ENCODE measurements at places on chromosomes 3 and 15.
A peak's percentile ranks its signal among the peaks of the same experiment; 100 is the strongest.

DNA sequence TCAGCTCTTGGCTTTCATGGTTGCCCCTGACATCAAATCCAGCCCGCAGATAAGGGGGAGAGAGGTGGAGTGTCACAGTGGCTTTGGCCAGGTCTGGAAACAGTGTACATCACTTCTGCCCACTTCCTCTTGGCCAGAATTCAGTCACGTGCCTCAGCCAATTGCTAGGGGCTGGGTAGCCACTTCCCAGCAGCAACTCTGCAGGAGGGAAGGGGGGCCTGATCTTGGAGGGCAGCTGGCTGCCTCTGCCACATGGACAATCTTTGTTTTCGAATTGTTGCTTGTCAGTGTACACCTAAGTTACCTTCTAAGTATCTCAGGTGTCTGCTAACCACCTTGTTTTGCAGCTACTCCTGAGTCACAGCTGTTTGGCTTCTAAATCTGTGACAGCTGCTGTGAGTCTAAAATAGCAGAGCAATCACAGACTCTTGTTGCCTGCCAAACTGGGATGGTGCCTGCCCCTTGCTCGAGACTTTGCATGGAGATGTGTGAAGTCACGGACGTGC lies 41.0 kb upstream of the LIMD1 start:
- DNase-seq: no peak

DNA sequence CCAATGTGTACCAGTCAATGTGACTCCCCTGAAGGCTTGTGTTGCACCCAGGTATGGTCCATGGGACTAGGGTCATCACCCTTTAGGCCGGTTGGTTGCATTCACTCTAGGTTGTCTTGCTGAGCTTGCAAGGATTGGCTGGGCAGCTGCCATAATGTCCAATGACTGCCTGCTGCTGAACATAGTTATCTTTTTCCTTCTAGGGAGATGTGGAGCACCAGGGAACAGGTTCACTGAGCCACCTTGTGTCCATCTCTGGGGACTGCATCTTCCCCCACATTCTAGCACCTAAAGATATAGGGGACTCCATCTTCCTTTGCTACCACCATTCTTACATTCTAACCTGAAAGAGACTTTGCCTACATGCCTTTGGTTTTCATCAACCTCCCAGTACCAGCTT lies 580.4 kb upstream of the TBL1XR1 start:
- peak; percentile 83 for DNase-seq

DNA sequence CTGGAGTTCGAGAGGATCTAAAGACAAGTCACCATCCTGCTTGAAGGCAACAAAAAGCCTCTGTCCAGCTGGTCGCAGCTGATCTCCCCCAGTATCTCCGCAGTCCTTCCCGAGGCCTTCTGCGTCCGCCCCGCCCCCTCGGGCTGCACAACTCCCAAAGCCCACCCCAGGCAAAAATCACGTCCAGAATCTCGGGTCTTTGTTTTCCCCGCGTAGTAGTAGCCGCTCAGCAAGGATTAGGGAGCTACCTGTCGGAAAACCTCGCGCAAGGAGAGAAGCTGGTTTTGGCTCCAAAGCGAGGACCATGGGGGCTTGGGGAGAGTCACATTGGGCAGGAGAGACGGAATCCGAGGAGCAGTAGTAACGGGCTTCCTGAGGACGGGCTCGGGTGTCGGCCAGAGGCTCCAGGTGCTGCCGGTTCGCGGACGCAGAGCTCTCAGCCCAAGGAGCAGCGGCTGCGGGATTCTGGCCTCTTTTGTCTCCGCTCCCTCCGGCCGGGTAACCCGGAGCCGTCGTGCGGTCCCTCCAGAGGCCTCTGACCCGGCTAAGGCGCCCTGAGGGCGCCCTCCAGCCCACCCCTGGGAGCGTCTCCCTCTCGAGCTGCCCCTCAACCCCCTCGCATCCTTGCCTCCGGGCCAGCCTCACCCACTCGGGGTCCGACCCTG lies 401 bp downstream of the ZSCAN29 start:
- peak; percentile 40 for DNase-seq

- no peak for DNase-seq
Measured at GRCh38 chr3:71219744-71220638, 363.5 kb downstream of the FOXP1 start.

- no peak for DNase-seq
Measured at GRCh38 chr3:101898752-101899169, 49.4 kb downstream of the NFKBIZ start.

DNA sequence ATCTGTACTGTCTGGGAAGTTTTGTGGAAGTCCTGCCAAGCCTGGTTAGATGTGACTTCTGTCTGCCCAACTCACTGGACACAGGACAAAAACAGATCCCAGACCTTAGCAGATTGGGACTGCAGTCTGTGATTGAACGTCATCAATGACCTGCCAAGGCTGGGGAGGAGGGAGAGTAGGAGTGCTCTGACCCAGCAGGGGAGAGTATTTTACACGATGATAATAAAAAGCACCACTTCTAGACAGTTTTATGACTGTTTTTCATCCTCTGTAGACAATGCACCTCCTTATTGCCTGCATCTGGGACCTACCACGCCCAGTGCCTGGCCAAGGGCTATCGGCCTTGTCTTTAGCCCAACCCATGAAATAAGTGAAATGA lies 102.3 kb upstream of the NR2E3 start:
- DNase-seq: no peak

DNA sequence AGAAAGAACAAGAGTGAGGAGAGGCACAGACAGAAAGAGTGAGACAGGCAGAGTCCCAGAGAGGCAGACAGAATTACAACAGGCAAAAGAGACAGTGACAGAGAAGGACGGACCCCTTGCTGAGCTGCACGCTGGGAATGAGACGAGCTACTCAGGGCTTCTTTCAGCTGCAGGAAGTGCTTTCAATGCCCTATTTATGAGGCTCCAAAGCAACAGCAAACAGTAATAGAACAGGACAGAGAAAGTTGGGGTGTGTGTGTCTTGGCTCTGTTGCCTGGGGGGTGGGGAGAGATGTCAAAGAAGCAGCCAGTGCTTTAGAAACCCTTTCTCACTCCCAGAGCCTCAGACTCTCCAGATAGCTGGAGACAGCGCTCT lies 502 bp upstream of the TIMP4 start:
- DNase-seq: no peak

GRCh38 chr15:40282147-40282868 lies 556 bp downstream of the ANKRD63 start:
- peak; percentile 52 for DNase-seq

- DNase-seq: no peak
Measured at GRCh38 chr3:24164967-24165602, 220.0 kb downstream of the NR1D2 start.

DNA sequence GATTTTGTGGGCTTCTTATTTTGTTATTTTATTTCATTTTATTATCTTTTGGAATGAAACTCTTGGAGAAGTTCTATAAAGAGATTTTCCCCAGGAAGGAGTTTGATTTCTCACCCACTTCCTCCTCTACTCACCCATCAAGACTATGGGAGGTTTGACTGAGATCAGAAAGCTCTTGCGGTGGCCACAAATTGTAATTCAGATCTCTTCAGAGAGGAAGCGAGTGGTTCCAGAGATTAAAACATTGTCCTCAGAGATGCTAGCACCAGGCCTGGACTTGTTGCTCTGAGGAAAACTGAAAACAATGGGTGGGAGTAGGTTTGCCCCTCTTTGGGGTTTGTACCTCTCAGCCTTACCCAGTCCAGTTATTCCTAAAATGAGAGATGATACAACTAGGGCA lies 8.1 kb upstream of the MUC13 start:
- no peak for DNase-seq

- no peak for DNase-seq
Measured at GRCh38 chr15:41957021-41957897, 15.1 kb downstream of the EHD4 start.

GRCh38 chr3:72582211-72582878 lies 265.9 kb downstream of the SHQ1 start:
- no peak for DNase-seq

DNA sequence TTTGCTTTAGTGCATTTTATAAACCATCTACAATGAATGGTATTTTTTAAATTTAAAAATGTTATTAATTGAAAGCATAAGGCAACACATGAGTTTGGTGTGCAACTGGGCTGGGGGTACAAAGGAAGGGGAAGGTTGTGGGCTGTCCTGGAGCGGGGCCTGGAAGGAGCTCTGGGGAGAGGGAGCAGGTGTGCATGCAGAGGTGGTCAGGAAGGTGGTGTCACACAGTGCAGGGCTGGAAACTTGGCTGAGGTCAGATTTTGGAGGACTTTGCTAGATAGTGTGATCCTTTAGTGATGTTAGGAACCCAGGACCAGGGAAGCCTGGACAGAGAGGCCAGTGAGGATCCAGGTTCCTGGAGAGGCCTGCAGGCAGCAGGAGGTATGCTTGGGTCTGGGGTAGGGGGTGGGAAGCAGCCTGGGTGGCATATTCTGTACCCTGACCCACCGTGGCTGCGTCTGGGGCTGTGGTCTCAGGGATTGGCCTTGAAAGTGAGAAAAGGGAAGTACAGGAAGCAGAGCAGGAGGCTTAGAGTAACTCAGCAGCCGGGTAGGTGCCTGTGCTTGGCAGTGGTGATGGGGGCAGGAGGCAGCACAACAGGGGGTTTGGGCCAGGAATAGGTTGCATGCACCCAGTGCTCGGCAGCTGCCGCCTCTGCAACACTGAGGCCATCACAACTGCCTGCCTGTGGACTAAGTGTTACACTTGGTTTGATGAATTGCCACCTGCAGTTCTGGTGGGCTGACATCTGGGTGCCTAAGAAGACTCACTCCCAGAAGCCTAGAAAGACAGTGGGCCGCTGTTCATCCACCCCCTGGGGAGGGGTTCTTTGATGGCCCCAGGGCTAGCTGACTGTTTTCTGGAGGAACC lies 33.0 kb downstream of the KY start:
- no peak for DNase-seq

DNA sequence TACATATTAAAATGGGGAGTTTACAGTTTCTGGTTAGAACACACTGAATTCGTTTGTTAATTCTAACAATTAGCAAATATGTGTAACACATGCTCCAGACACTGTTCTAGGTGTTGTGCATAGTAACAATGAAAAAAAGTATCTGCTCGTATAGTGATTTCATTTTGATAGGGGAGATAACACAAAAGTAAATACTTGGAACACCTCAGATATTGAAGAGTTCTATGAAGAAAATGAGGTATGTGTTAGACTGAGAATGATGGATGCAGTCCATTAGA lies 6.8 kb upstream of the TMF1 start:
- DNase-seq: no peak

DNA sequence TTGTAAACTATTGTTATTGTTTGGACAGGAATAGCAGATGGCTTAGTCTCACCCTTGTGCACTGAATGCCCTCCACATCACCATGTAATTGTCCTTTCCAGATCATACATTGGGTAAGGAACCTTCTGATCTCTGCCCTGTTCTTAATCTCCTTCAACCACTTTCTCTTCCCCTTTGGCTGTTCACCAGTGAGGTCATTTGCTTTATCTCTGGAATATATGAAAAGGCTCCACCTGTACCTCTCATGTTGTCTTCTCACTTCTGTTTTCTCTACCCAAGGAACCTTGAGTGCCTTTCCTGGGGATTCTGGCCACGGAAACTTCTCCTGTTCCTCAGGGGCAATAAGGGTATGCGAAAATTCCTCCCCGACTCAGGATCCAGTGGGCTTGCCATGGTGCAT lies 28.5 kb downstream of the MCTP2 start:
- DNase-seq: no peak

- DNase-seq: no peak
Measured at GRCh38 chr3:43732747-43733425, 42.1 kb downstream of the ABHD5 start.

All from HT-29 (cell line).